ENCODE measurements at places on chromosomes 2 and 18. TPM values are rescaled to one million over a fixed set of nuclear protein-coding genes. Genes with fewer than 3 reads are reported as not detected.

Gene TSPYL6
- not detected for polyA plus RNA-seq

Gene TRAPPC8
- 62.2 TPM for polyA plus RNA-seq

Gene FAM237A
- polyA plus RNA-seq = 7.1 TPM

Gene KCNIP3
- polyA plus RNA-seq = 4.2 TPM

Gene ACYP2
- 754 TPM for polyA plus RNA-seq

All from Purkinje cell (primary cell).